ENCODE measurements at places on chromosomes 1 and 21.

- DNase-seq = no peak
Observed at GRCh38 chr21:45805321-45805720, 161.8 kb downstream of the PCBP3 start.

DNA sequence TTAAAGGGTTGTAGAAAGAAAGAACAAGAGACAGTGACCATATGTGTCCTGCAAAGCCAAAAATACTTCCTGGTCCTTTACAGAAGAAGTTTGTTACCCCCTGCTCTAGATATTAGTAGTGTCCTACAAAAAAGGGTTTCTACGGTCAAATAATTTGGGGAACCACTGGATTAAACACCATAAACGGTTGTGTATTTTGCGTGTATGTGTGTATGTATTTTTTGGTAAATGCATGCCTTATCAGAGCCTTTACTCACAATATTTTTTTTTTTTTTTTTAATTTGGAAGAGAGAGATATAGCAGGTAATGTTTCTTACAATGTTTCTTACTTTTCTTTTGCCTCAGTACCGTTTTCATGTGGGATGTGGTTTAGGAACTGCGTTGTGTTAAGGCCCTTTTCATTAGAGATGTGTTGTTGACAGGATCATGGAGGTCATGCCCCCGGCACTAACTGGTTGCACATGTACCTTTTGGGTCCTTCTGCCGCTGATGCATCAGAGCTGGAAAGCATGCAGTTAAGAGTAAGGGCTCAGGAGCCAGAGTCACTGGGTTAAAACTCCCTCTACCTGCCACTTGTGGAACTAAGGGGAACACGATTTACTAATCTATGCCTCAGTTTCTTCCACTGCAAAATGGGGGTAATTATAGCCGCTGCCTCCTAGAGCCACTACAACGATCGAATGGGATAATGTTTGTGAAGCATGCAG lies 234.6 kb upstream of the KAZN start:
- DNase-seq = no peak

- DNase-seq = no peak
Observed at GRCh38 chr21:33618407-33618806, 23.1 kb downstream of the CRYZL1 start.

DNA sequence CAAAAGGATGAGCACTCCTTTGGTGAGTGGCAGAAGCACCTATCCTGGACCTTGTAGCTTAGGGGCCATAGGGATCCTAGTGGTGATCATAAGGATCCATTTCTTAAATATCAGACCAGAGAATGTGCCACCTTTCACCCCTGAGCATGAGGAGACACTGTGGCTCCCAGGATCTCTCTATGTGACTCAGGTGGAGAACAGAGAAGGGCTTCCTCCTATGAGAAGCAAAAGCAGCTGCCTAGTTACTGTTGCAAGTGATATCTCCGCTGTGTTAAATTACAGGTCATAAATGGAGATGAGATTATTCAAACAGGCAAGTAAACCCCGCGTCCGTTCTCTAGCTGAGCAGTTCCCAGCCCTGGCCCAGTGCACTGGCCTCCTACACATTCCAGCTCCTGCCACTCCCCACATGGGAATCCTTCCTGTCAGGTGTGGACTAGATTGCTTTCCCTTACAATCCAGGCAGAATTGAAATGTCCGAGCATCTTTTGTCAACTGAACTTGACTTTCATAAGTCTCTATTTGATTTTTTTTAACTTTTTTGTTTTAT lies 26.3 kb downstream of the CLEC20A start:
- DNase-seq = no peak

DNA sequence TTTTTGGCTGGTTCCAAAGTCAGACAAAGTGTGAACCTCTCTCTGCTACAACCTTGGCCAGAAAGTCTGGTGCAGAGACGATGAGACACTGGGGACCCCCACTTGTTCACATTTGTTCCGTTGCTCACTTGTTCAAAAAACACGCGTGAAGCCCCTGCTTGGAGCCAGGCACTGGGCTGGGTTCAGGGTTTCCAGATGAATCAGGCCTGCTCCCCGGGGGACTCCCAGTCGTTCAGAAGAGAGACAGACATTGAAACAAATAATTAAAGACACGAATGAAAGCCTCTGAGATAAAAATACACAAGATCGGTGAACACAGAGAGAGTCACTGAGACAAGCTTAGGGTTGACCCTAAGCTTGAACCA lies 101.5 kb upstream of the RUNX3 start:
- DNase-seq = no peak

DNA sequence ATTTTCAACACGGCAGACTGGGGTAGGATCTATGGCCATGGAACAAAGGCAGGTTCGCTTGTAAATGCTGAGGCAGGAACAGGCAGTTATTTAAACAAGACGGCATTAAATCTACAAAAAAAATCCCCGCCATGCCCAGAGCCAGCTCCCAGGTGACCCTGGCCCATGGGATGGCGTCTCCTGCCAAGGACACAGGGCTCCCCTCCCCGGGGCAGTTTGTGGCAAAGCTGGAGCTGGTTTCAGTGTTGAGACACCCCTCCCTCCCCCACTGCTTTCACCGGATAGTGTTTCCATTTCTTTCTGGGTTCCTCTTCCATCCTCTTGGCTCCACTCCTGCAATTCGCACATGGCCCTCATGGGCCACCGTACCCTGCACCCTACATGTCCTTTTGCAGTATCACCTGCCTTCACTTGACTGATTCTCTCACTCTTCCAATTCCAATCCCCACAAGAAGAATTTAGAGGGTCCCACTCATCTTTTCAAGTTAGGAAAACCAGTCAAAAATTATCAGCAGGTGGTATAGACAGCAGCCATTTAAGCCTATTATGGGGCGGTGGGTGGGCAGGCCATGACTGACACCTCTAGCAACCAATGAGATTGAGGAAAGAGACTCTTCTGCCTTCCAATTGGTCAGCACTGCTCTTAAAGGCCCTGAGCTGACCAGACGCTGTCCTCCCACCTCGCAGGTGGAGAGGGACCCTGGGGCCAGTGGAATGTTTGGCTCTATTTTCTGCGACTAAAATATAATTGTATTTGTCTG lies 52.0 kb downstream of the OLIG1 start:
- DNase-seq = no peak

DNA sequence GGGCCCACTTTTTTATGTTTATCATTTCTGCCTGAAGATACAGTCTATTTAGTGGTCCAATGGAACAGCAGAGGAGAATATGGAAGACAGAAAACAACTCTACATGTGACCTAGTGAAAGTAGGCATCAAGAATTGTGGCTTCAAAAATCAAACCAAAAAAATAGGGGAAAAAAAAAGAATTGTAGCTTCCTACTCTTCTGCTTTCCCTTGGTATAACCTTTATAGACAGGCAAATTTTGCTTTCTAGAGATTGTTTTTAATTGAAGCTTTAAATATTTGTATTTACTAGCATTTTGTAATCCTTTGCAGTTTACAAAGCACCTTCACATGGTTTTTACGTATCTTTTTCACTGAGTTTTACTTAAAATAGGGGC lies 14.3 kb downstream of the PDIK1L start:
- no peak for DNase-seq

DNA sequence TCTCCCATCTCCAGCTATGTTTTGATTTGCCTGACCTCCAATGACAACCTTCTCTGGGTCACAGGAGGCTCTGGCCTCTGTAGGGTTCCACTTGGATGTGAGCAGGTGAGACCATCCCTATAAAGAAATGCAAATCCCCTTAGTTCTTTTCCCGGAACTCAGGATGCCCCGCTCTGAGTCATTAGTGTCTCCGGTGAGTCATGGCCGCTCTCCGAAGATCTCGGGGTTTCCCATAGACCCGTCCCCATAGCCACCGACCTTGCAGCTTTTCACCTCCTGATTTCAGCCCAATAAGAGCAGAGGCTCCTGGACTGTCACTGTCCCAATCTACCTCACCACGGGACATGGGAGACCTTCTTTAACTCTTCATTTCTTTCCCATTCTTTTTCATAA lies 98.2 kb downstream of the PGBD5 start:
- no peak for DNase-seq

DNA sequence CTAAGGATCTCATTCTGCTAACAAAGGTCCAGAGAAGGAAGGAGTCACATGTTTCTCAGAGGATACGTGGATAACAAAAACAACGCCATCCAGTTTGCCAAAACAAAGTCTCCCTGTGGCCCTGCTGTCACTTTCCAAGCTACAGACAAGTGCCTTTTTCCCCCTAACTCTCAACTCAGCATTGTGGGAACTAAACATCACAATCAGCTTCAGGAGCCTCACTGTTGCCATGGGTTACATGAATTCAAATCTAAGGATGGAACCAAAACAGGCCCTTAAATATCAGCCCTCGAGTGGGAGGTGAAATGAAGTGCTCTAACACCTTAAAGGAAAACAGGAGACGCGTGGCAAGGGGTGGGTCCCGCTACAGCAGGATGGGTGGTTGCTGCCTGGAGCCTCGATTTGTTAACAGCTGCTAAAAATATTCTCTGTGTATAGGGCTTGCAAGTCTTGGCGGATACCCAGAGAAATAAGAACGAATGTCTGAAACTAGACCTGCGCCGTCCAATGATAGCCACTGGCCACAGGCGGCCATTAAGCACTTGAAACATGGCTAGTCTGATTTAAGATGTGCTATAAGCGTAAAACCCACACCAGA lies 66.4 kb upstream of the SOD1 start:
- no peak for DNase-seq

All from T follicular helper cell (primary cell).